ENCODE measurements at places on chromosomes 3 and 15. TPM values are rescaled to one million over a fixed set of nuclear protein-coding genes. Genes with fewer than 3 reads are reported as not detected.

SLC15A2 gene
- total RNA-seq, result 9.4 TPM

SAMMSON gene
- total RNA-seq, result not detected

SLC22A13 gene
- total RNA-seq, result 2.6 TPM

SI gene
- total RNA-seq, result not detected

IRAK2 gene
- 0.87 TPM for total RNA-seq

SMAD3 gene
- total RNA-seq, result 10.1 TPM

PLA2G4D gene
- total RNA-seq, result not detected

LRRC28 gene
- 19.6 TPM for total RNA-seq

CFAP91 gene
- not detected for total RNA-seq

BFSP2 gene
- total RNA-seq, result not detected

GOLGA8R gene
- 6.7 TPM for total RNA-seq

EFCC1 gene
- total RNA-seq, result not detected

LSAMP gene
- not detected for total RNA-seq

GPR160 gene
- total RNA-seq, result not detected

STAC gene
- 0.79 TPM for total RNA-seq

CLRN1 gene
- not detected for total RNA-seq

MKRN3 gene
- 0.11 TPM for total RNA-seq

Data from placental epithelial cell (primary cell).